ENCODE measurements at places on chromosomes 4 and X. TPM values are rescaled to one million over a fixed set of nuclear protein-coding genes. Genes with fewer than 3 reads are reported as not detected.
A peak's percentile ranks its signal among the peaks of the same experiment; 100 is the strongest.

Gene F8A1
- 3.9 TPM for polyA plus RNA-seq

Gene GLRA2
- polyA plus RNA-seq, result not detected

Gene MAGEA8
- polyA plus RNA-seq, result 0.15 TPM

Gene SPACA5
- polyA plus RNA-seq, result not detected

Gene FATE1
- not detected for polyA plus RNA-seq

Gene HSFX3
- polyA plus RNA-seq, result not detected

Gene MAGEC1
- 22.2 TPM for polyA plus RNA-seq

Gene UGT2A1
- polyA plus RNA-seq, result 0.10 TPM

Gene GC
- not detected for polyA plus RNA-seq

Gene BANK1
- 0.05 TPM for polyA plus RNA-seq

Gene TBC1D8B
- 0.08 TPM for polyA plus RNA-seq

Gene AKAP14
- 0.23 TPM for polyA plus RNA-seq

Gene VCX
- not detected for polyA plus RNA-seq

Gene ZCCHC13
- polyA plus RNA-seq, result not detected

Gene CCDC149
- polyA plus RNA-seq, result 5.5 TPM

Gene FGB
- not detected for polyA plus RNA-seq

Gene ADRA2C
- 0.36 TPM for polyA plus RNA-seq

Gene RRH
- 0.05 TPM for polyA plus RNA-seq

Gene CSAG3
- 72.2 TPM for polyA plus RNA-seq

GRCh38 chrX:19544693-19545305 is 29.5 kb upstream of the MAP3K15 start:
- peak; percentile 76 for DNase-seq

- DNase-seq, result no peak
Measured at GRCh38 chr4:88242144-88242543, 42.2 kb downstream of the PPM1K start.

- DNase-seq, result no peak
Measured at GRCh38 chrX:105564501-105564900, 257.8 kb upstream of the NRK start.

- no peak for DNase-seq
Measured at GRCh38 chr4:125760201-125760819, 445.6 kb downstream of the FAT4 start.

GRCh38 chr4:167100120-167100519 is 134.2 kb downstream of the SPOCK3 start:
- DNase-seq, result no peak

- DNase-seq, result no peak
Measured at GRCh38 chr4:189941005-189941450, 356 bp downstream of the FRG1 start.

- peak; percentile 10 for DNase-seq
Measured at GRCh38 chrX:6574762-6575161, 39.8 kb upstream of the VCX3A start.

DNA sequence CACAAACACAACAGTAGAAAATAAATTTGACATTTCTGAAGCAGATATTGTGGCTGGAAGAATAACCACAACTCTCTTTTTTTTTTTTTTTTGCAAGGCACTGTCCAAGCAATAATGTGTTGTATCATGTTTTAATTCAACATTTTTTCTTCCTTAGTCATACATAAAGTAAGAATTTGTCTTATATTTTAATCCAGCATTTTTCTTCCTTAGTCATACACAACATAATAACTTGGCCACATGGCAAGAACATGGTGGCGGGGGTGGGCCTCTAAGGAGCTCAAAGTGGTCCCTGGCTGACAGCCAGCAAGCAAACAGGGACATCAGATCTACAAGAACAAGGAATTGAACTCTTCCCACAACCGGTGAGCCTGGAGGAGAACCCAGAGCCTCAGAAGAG is 20.2 kb downstream of the FBXW7 start:
- no peak for DNase-seq

DNA sequence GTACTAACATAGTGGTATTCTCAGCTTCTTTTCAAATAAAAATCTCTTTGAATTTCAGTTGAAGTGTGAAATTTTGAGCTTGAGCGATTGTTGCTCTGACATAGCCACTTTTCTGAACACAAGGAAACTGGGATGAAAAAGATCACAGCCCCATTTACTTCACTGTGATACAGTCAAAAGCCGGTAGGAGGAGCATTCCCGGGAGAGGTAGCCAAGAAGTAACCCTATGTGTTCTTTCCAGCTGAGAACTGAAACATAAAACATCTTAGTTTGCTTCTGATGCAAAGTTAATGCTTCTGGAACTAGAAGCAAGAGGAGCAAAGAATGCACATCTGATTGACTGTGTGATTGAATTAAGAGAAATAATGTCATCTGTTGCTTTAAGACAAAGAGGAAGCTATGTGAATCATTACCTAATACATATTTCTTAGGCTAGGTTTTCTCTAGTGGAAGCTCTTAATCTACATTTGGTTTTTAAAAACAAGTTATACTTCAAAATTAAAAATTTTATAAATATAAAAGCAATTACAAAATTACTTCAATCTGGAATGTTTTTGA is 88.3 kb upstream of the UNC5C start:
- DNase-seq, result peak; percentile 42

DNA sequence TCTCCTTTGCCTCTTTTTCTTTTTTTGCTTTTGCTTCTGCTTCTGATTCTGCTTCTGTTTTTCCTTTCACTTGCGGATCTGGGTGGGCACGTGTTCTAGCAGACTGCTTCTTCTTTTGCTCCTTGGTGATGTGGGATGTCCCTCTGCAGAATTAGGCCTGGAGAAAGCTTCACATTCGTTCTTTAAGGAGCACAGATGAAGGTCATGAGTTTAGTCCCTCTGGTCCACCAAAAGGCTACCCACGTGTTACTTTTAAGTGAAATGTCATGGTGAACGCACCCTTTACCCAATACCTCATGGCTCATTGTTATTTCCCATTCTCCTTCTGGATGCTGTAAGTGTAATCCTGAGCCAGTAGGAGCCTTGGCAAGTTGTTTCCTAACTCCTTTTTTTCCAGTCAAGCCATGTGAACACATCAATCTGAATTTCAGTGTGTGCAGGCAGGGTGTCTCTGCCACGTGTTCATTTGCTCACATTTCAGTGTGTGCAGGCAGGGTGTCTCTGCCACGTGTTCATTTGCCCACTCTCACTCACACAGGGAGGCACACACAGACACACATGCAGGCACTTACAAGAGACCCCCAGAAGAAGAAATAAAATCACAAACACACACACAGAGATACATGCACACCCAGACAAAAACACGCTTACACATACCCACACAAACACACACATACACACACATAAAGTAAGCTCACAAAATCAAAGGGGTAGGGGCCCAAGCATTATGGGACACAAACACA is 36.9 kb downstream of the NBDY start:
- DNase-seq, result no peak

DNA sequence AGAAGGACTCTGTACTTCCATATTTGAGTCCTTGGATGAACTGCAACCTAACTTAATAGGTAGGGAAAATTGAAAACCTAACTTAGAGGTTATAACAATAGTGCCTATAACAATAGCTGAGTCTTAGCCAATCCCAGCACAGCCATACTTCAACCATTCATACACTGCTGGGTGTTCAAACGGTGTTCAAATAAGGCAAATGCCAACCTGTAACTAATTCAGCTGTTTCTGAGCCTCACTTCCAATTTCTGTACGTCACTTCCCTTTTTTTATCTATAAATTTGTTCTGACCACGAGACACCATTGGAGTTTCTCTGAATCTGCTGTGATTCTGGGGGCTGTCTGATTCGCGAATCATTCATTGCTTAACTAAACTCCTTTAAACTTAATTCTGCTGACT is 9.6 kb upstream of the GRSF1 start:
- no peak for DNase-seq

GRCh38 chr4:147589586-147589985 is 27.6 kb upstream of the TMEM184C start:
- DNase-seq, result no peak

DNA sequence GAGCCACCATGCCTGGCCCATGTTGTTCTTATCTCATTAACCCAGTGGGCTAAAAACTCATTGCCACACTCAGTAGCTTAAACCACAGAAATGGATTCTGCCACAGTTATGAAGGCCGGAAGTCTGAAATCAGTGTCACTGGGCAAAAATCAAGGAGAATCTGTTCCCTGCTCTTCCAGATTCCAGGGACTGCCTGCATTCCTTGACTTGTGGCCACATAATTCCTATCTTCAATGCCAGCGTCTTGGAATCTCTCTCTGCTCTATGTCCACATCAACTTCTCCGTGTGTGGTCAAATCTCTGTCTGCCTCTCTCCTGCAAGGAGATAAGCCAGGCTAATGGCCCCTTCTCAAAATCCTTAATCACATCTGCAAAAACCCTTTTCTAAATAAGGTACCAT is 4.1 kb upstream of the WFS1 start:
- DNase-seq, result no peak

DNA sequence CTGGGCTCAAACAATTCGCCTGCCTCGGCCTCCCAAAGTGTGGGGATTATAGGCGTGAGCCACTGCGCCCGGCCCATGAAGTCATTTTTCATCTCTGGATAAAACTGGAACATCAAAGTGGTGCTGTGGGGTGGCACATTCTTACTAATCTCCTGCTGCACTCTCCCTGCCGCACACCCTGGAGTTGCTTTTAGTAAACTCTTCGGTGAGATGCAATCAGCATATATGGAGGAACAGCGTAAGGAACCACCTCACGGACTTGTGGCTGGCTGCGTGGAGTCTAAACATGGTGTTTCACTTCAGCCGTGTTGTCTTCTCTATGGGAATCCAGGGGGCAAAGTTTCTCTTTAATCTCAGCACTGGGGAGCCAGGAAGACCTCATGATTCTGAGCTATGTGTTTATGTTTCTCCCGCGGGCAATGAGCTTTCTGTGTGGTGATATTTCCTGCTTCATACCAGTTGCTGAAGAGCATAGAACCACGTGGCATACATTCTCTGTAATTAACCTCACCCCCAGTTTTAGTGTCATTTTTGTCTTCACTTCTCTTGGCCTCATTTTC is 2.1 kb upstream of the RHOH start:
- peak; percentile 23 for DNase-seq

GRCh38 chr4:73869130-73870055 is at the start of gene CXCL1:
TSS of gene CXCL1 (plus strand) at chr4:73869393. CDS start at chr4:73869471, 78 bp downstream.
- DNase-seq, result peak; percentile 7

DNA sequence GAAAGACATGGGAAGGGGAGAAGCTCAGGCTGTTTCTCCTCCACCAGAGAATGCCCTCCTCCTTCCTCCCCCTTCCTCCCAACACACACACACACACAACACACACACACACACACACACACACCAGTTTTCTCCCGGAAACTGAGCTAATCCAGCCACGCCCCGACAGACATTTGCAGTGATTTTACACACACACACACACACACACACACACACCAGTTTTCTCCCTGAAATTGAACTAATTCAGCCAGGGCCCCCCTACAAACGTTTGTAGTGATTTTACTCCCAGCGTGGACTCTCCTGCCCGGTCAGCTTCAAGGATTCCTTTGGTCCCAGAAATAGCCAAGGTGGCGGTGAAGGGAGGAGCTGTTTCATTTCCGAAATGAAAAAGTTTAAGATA is 32.9 kb upstream of the STX18 start:
- no peak for DNase-seq

DNA sequence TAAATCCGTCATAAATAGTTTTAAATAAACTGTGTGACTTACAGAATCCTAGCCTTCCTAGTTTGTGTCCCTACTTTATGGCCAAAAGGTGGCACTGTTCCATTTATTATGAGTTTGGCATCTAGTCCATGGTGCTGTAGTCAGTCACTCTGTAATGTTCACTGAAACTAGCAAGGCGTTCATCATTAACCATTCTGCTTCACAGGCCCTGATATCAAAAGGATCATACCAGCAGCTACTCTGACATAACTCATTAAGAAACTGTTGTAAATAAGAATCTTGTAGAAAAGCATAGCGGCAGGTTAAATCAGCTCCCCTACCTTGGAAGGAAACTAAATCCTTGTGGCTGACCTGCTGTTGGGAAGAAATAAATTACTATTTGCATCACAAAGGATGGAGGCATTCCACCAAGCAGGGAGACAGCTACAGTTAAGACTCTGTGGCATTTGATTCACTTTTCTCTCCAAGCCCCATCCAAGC is 919.6 kb upstream of the DIAPH2 start:
- DNase-seq, result peak; percentile 14

GRCh38 chr4:15989424-15989823 is 26.4 kb upstream of the FGFBP2 start:
- no peak for DNase-seq

- DNase-seq, result no peak
Measured at GRCh38 chr4:163558539-163559044, 64.1 kb downstream of the TMA16 start.

GRCh38 chr4:52939325-52939724 is 77.2 kb downstream of the RASL11B start:
- no peak for DNase-seq

- no peak for DNase-seq
Measured at GRCh38 chr4:101806914-101807313, 16.4 kb downstream of the BANK1 start.

DNA sequence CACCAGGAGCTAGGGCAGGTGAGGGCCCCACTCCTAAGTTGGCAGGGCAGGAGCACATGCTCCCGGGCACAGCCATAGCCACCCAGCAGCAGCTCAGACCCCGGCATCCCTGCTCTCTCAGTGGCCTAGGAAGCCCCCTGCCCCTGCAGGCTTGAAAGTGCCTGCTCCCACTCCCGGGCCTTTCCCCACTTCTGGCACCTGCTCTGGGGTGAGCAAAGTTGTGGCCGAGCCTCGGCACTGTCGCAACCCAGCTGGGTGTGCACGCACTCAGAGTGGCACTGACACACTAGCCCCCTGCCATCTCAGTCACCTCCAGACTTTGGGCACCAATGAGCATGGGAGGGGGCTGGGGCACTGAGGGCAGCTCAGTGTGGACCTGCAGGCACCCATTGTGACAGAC is 60.8 kb upstream of the CDKN2AIP start:
- DNase-seq, result no peak

GRCh38 chr4:1472148-1472797 is 66.0 kb upstream of the NKX1-1 start:
- peak; percentile 28 for DNase-seq

DNA sequence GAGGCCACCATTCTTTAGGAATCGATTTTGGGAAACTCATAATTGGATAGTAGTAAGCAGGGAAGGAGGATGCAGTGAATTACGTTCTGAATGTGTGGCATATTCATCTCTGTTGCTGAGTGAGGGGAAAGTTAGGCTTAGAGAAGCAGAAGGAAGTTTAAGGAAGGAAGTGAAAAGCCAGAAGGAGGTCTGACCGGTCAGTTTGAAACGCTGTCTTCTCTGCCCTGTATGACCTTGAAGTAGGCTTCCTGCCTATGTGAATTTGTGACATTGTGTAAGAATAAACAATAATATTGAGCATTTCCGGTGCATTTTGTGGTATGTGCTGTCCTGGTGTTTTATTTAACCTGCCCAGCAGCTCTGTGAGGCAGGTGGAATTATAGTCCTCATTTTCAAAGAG is 67.3 kb downstream of the PDLIM5 start:
- DNase-seq, result no peak
